NCI-H2029 treated with DMSO at 0.1 percent for 48 hours (cell line): ENCODE measurements at places on chromosomes 7 and 10.

DNA sequence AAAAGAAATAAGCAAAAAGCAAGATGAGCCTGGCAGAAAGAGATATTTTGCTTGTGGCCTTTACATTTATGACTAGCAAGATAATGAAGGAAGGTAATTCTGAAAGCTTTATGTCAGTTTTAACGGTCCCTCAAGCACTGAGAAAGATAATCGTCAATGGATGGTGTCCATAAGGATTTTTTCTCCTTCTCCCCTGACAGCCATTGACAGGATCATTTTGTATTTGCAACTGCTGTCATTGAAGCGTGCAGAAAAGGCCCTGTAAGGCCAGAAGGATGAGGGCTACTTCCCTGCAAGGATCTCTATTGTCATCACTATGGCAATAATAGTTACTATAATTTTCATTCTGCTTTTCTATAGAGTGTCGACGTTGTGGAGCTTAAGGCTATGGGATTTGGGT, 994 bp upstream of the LRGUK start:
- no peak for DNase-seq

DNA sequence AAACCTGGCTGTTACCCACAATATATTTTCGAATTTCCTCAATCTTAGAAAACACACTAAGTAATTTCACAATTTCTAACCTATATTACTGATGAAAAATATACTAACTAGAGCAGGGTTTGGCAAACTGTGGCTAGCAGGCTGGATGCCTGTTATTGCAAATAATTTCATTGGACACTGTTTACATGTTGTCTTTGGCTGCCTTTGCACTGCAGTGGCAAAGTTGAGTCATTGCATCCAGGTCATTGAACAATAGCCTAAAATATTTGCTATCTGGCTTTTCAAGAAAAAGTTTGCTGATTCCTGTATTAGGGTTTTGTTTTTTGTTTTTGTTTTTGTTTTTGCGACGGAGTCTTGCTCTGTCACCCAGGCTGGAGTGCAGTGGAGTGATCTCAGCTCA, 47.2 kb downstream of the KIF11 start:
- DNase-seq = no peak

DNA sequence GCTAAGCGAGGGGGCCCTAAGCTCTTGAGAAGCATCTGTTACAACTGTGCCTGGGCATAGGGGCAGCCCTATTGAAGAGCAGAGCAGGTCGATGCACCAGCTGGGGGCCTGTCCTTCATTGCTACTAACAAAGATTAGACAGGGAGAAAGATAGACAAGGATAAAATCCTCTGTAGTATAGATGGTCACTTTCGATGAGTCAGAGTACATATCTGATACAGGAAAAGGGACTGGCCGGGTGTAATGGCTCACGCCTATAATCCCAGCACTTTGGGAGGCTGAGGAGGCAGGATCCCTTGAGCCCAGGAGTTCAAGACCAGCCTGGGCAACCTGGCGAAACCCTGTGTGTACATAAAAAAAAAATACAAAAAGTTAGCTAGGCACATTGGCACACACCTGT, 13.6 kb downstream of the OPTN start:
- no peak for DNase-seq

- peak; percentile 19 for DNase-seq
Measured at GRCh38 chr7:5428478-5429252, 5.0 kb upstream of the TNRC18 start.

DNA sequence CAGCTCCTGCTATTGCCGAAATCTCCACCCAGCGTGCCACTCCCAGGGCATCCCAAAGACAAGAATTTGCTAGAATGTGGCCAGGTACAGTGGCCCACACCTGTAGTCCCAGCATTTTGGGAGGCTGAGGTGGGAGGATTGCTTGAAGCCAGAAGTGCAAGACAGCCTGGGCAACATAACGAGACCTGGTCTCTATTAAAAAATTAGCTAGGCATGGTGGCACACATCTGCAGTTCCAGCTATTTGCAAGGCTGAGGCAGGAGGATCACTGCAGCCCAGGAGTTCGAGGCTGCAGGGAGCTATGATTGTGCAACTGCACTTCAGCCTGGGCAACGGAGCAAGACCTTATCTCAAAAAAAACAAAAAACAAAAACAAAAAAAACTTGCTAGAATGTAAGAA, 73.3 kb upstream of the LYZL2 start:
- DNase-seq = no peak

DNA sequence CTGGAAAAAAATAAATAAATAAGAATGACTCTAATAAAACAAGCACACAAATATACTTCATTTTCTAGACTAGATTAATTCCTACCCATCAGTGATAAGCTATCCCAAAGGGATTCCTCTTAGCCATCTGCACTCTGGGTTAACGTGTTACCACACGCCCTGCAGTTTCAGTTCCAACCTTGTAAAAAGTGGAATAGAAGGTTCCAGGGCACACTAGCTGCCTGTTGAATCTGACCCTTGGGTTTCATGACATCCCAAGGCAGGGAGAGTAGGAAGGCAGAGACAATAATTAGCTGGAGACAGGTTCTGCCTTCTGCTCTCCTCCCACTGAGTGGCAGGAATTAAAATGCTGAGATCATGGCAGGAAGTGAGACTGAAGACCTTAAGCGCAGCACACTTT, 33.5 kb downstream of the SLC37A3 start:
- no peak for DNase-seq

DNA sequence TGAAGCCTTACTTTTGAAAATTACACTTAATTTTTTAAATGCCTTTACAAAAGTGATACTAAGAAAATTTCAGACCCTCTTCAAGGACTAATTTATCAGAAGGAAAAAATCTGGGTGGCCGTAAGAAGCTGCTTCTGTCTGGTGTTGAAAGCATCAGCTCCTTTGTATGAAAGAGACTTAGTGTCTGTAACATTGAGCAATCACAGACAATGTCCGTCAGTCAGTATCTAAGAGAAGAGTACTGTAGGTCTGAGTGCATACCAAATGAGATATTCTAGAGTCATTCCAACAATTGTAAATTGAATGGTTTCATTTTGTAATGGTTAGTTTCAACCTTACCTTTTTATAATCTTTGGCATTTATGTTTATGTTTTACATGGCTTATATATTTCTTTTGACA, 11.1 kb upstream of the MDFIC start:
- DNase-seq = no peak

DNA sequence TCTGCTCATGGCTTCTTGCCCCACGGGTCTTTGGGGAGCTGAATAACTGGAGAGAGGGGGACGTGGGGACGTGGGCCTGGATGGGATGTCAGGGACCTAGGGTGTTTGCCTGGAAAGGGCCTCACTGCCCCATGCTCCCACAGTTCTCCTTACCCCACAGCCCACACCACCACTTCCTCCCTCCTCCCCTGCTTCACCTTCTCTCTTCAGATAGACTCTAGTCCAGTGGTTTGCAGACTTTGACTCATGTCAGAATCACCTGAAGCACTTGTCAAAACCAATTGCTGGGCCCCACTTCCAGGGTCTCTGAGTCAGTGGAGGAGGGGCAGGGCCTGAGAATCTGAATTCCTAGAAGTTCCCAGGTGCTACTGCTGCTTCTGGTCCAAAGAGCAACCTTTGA, 327.4 kb downstream of the RPS24 start:
- no peak for DNase-seq

DNA sequence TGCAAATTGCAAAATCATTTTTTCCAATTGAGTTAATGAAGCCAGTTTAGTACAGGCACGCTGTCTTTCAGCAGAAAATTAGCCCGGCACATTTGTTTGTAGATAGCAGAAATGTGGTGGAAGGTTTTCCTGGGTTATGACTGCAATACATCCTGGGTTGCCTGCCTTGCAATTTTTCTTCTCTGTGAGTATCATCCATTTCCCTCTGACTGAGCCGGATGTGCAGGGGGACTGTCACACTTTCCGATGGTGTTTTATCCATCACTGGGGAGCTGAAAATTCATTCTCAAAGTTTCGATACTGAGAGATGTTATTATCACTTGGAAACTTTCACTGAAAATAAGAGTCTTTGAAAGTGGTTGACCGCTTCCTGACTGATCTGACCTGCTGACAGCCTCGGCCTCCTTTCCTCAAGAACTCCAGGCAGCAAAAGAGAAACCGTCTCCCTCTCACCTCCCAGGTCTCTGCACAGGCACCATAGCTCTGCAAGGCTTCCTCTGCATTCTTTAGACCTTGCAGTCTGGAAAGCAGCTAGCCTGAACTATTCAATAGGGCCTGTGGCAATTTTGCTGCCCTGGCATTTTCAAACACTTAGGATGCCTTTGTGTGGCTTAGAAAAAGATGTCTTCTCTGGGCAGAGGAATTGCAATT, 320.8 kb upstream of the NRP1 start:
- DNase-seq = no peak

DNA sequence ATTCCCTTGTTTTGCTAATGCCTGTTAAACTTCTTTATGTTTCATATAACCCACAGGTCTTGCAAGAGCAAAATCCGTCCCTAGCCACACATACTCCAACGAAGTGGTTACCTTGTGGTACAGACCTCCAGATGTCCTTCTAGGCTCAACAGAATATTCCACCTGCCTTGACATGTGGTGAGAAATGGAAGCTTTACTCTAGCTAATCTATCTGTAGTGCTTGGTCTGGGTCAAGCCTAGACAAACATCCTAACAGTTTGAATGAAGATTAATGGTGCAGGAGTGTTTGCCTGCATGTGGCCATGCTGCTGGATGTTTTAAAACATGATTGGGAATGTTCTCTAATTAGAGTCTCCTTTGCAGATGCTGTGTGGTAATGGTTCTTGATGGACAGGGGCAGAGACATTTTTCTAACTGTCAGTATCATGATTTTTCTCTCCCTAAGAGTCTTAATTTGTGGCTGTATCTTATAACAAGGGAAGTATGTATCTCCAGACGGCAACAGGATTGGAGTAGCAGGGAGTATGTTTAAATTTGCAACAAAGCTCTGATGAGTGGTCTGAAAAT, 308.5 kb upstream of the FZD1 start:
- DNase-seq = peak; percentile 86

GRCh38 chr10:105674448-105674847, 1033.4 kb downstream of the SORCS3 start:
- no peak for DNase-seq

- DNase-seq = no peak
Measured at GRCh38 chr7:1460821-1461645, 1.8 kb upstream of the MICALL2 start.

DNA sequence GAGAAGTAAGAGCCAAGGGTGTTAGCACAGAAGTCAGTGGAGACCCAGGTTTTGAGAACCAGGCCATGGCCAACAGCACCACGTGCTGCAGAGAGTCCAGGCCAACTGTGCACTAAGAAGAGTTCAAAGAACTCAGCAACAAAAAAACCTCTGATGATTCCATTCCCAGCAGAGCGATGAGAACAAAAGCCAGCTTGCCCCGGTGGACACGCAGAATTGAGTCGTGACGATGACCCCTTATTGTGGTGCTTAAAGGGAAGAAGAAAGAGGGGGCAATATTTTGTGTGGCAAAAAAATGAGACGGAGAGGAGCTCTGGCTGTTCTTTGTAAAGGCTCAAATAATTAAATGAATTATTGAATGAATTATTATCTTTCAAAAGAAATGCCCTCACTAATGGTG, 468.3 kb upstream of the AUTS2 start:
- DNase-seq = no peak

DNA sequence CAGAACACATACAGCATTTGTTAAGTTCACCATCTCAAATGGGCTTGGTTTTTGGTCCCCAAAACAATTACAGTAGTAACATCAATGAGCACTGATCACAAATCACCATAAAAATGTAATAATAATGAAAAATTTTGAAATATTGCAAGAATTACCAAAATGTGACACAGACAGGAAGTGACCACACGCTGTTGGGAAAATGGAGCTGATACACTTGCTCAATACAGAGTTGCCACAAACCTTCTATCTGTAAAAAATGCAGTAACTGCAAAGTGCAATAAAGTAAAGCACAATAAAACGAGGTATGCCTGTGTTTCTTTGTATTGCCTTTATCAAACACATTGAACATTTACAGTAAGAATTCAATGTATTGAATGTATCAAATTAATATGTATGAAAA, 262.7 kb downstream of the CTNNA3 start:
- DNase-seq = no peak

DNA sequence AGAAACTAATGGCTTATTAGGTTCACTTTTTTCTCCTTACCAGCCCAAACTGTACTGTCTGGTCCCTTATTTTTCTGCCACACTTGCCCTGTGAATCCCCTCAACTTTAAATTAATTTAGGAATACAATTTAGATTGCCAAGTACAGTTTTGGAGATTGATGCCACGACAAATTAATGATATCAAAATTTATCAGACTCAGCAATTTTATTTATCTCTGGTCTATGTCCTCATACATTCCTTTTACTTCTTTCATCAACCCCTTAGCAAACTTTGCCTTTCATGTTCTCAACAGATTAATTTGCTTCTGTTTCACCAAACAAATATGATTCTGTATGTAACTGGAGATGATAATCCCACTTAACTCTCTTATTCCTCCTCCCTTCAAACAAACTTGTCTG, 38.2 kb downstream of the SHOC2 start:
- DNase-seq = no peak

DNA sequence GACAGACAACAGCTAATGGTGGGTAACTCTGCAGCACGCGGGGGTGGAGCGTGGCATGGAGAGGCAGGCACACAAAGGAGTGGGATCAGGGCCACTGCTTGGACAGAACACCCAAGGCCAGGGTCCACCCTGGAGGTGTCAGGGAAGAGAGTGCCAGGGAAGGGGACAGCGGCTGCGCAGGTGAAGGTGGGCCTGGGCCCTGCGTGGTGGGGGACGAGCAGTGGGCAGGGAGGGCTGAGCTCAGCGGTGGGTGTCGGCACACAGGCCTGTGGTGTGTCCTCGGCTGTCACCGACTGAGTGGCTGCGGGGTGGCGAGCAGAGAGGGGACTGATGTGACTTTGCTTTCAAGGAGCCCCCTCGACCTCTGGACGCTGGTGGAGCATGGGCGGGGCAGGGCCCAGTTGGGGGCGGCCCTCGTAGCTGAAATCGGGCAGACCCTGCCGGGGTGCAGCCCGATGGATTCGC, 8.4 kb upstream of the SCART1 start:
- DNase-seq = no peak

DNA sequence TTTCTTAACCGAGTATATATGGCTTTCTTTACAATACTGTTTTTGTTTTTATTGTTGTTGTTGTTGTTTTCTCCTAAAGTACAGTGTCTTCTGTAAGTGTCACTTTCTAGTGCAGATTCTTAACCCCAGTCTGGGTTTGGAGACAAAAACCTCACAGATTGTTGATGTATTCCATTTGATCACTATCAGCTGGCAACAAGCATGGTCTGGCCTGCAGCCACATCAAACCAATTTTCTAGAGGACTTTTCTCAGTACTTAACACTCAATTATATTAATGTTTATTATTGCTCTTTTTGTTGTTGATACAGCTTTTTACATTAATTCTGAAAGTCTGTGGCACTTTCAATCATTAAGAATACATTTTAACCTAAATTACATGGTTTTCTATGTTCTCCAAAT, 17.1 kb downstream of the LRRN3 start:
- DNase-seq = peak; percentile 10

- DNase-seq = no peak
Measured at GRCh38 chr7:26091933-26092332, 60.1 kb upstream of the NFE2L3 start.

DNA sequence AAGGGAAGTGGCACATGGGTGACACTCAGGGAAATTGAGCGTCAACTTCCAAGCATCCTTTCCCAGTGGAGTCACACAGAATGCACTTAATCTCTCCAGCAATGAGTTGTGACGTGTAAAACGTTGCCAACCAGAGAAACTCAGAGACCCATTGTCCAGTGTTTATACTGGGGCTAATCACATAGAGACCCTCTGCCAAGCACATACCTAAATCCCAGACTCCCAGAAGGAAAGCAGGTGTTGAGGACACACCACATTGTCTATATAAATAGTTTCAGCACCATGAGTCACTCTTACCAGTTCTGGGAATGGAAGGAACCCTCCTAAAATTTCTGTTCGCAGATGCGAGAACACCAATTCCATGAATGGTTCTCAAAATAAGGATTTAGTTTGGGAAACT, 76.4 kb upstream of the BET1 start:
- no peak for DNase-seq
